ENCODE measurements at places on chromosomes 6 and 20.

GRCh38 chr6:15876406-15876805 lies 213.6 kb upstream of the DTNBP1 start:
- no peak for DNase-seq

DNA sequence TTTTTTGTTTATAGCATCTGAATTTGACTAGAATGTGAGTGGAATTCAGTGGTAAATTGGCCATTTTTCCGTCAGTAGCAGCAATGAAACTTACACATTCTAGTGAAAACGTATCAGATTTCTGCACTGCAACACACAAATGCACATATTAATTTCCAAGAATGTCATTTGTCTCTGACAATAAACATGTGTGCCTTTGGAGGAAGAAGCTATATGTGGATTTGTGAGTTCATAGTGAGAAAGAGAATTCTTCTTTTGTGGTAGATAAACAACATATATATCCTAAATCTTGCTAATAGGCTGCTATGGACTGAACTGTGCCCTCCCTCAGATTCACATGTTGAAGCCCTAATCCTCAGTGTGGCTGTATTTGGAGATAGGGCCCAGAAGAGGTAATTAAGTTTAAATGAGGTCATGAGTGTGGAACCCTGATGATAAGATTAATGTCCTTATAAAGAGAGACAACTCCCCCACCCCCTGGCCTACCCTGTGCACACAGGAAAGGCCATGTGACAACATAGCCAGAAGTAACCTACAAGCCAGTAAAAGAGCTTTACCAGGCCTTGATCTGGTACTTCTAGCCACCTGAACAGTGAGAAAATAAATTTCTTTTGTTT lies 200.2 kb upstream of the EYA4 start:
- no peak for DNase-seq

- DNase-seq = no peak
Observed at GRCh38 chr6:155201461-155202226, 62.2 kb upstream of the CLDN20 start.

DNA sequence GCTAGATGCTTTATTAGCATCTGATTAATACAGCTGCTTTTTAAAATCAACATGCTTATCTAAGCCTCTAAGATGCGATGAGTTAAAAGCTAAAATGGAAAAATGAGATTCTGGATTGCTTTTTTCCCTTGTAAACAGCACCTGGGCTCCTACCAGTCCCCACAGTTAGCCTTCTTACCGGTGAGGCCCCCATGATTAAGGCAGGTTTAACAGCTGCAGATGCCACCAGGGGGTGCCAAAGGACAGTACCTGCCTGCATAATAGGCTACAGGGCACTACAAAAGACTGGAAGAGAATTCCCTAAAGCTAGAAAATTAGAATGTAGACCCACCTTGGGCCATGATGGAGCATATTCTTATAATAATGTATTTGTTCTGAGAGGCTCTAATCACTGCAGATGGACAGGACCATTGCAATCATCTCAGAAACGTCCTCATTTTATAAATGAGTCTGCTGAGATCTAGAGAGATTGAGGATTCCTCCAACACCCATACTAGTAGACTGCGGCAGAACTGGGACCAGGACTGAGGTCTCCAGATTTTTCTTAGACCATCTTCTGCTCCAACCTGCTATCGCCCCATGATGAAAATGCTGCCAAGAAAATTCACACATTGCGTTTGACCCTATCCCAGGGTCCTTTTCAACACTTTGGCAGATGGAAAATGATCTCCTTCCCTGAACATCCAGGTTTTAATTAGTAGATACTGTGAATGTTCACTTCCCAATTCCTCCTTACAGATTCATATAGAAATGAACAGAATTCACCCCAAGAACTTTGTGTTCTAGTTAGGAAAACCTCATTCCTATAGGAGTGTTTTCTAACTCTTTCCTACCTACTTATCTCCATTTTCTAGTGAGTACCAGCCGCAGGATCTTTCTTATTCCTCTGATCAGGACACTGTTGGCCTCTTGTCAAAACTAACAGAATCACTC lies 148.8 kb downstream of the RPS12 start:
- peak; percentile 48 for DNase-seq

DNA sequence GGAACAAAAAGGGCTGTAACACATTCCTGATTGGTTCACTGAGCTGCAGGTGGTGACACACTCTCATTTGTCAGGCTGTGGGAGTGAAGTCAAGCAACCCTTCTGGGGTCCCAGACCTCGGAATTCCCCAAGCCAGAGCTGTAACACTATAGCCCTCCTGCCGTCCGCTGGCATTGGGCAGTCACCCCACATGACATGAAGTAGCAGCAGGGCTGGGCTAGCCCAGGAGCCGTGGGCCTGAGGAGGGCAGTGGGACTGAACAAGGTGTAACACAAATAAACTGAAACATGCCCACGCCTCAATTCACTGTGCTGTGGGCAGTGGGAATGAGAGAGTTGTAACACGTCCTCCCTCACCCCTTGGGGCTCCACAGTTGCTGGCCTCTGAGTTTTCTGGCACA lies 689.1 kb upstream of the EYS start:
- DNase-seq = no peak

DNA sequence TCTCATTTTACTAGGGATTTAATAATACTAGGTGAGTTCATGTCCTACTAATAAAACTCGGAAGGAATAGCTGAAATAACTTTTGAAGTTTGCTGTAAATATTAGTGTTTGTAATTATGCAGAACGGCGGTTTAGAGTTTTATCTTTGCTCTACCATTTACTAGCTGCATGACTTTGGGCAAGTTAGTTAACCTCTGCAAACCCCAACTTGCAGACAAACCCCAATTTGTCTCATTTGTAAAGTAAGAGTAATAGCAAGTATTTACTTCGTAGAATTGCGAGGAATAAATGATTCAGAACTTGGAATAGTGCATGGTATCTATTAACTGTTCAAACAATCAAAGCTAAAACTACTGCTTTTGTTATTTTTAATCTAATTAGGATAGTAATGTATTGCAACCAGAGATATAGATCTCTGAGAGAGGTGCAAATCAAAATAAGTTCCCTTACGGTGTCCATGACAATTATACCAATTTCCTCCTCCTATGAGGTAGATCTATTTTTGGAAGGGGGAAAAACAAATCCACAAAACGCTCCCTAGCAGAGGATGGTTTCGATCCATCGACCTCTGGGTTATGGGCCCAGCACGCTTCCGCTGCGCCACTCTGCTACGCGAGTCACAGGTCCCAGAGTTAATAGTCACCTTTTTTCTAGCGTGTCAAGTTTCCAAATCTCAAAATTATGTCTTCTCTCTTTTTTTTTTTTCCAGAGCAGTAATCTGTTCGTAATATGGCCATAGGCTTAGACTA lies 35.1 kb upstream of the BTN3A2 start:
- DNase-seq = peak; percentile 51

- DNase-seq = no peak
Observed at GRCh38 chr6:109197061-109197460, 101.8 kb downstream of the CEP57L1 start.

- no peak for DNase-seq
Observed at GRCh38 chr6:103854059-103854458, 1005.7 kb downstream of the HACE1 start.

- DNase-seq = no peak
Observed at GRCh38 chr6:159969204-159969912, 476 bp downstream of the IGF2R start.

- DNase-seq = no peak
Observed at GRCh38 chr6:129181001-129181400, 298.1 kb downstream of the LAMA2 start.

DNA sequence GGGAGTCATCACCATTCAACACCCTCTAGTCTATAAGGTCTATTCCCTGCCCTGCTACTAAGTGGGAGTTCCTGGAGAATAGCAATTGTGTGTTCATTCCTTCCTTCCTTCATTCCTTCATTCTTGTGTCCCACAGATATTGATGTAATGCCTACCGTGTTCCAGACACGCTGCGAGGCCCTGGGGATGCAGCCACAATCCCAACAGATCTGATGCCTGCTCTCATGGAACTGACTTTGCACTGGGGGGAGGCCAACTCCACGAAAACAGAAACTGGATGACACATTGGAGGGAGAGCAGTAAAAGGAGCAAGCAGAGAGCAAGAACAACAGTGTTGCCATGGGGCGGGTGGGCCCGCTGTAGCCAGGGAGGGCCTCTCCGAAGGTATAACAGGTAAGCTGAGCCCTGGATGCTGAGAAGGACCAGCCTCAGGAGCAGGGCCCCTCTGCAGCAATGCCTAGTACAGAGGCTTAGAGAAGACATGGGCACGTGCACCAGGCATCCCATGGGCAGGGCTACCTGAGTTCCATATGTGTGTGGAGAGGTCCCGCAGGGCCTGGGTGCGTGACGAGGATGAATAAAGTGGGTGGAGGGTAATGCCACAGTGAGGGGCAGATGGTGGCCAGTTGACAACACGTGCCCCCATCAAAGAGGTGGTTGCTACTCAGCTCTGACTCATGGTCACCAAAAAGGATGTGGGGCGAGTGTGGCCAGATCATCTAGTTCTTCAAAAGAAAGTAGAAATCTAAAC lies 173.9 kb downstream of the NFATC2 start:
- no peak for DNase-seq

All from activated CD4-positive, alpha-beta T cell treated with anti-CD3 and anti-CD28 coated beads for 24 hours (primary cell).